ENCODE measurements at places on chromosomes 12 and 14.
A peak's percentile ranks its signal among the peaks of the same experiment; 100 is the strongest.

- DNase-seq, result no peak
Observed at GRCh38 chr14:59507063-59507751, 22.9 kb downstream of the JKAMP start.

DNA sequence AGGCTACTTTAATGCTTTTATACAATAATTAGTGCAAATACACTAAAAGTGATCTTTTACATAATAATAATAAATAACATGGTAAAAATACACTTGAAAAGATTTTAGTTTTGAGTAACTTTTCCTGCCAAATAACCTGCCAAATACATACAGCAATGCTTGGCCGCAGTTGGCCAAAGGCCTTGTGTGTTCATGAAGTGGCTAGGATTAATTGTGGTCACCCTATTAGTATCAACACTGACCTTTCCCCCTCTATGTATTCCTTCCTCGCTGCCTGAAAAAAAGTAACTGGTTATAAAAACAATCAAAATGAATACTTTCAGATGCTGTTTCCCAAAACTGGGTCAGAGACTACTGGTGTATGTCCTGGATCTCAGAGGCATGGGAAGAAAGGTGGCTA lies 34.3 kb downstream of the KICS2 start:
- no peak for DNase-seq

GRCh38 chr14:99535908-99536778 lies 54.9 kb downstream of the CCNK start:
- no peak for DNase-seq

DNA sequence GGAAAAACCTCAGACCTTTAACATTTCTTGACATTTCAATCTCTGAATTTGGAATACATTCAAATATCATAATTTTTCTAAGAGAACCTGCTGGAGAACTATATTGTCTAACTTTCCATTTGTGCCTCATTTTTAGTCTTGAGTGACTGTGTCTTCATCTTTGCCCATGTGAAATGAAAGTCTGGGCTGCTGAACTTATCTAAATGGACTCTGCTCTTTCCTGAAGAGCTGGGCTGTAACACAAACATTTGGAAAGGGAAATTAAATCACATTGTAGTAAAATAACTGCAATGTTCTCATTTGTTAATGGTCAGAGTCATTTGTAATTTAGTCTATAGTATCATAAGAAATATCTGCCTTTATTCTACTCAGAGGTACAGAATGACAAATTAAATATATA lies 373.1 kb downstream of the LRIG3 start:
- DNase-seq, result no peak

DNA sequence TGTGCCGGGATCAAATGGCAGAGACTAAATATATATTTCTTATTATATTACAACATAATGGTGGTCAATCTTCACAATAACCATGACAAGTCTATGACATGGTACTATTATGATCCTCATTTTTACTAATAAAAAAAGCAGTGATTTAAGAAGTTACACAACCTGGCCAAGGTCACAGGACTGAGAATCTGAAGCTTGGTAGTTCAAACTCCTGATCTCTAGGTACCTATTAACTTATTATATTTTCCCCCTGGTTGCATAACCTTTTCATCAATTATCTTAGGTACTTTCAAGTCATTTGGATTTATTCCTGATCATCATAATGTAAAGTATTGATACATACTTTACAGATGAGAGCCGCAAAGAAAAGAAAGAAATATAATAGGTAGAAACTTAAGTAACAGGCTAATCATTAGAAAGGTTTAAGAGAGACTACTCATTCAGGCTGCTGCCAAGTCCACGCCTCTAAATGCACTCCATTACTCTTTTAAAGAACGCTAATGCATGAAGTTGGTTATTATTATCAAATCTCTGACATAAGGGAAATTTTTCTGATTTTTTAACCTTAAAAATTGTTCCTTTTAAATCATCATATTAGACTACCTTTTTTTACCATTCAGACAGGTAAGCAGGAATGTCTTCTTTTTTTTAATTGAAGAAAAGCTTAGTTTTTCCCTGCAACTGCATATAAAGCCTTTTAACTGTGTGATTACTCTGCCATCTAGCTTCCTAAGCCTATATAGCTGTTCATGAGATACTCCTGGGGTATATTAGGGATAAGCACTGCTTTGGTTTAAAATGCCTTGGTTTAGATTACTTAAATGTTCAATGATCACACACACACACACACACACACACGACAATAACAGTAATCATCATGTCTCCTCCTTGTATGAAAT lies 35.6 kb downstream of the RPS29 start:
- DNase-seq, result no peak

GRCh38 chr14:82837611-82838140 lies 1304.0 kb upstream of the SEL1L start:
- no peak for DNase-seq

DNA sequence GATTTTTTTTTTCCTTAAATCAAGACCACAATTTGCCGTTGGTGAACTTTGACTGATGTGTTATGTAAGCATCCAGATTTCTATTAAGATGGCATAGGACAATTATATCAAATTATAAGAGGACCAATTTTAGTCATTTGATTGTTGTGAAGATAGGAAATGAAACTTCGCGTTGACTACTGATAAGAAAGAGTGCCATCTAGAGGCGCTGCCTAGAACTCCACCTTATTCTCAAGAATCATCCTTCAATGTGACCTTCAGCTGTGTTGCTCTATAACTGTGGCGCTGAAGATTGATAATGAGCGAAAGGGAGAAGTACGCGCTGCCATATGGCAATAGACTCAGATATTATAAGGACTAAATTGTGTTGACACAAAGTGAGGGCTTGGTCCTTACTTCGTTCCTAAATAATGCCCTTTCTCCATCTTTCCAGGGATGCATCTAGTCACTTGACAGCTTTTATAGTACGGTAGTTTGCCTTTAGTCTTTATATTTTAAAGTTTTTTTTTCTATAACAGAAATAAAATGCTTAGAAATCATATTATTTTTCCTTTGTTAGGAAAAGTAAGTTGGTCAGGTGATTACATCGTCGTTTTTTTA lies 350.8 kb upstream of the STXBP6 start:
- peak; percentile 11 for DNase-seq

DNA sequence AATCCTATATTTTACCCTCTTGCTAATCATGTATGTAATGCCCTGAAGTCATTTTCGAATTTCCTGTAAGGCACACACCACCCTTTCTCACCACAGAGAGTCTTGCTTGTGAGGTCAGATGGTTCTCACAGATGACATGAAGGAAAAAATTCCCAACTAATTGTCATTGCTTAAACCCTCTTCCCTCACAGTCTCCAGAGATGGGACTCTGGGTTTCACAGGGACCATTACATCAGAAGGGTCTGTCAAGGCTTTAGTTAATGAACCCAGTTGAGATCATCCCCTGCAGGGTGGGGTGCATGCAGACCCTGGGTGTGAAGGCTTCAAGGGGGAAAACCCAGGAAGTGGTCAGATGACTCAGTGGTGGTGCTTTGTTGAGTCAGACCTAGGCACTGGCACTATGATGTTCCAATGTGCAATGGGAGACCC lies 229.6 kb downstream of the BCAT1 start:
- DNase-seq, result no peak
